ENCODE measurements at places on chromosomes 7 and 10. TPM values are rescaled to one million over a fixed set of nuclear protein-coding genes. Genes with fewer than 3 reads are reported as not detected.

DNA sequence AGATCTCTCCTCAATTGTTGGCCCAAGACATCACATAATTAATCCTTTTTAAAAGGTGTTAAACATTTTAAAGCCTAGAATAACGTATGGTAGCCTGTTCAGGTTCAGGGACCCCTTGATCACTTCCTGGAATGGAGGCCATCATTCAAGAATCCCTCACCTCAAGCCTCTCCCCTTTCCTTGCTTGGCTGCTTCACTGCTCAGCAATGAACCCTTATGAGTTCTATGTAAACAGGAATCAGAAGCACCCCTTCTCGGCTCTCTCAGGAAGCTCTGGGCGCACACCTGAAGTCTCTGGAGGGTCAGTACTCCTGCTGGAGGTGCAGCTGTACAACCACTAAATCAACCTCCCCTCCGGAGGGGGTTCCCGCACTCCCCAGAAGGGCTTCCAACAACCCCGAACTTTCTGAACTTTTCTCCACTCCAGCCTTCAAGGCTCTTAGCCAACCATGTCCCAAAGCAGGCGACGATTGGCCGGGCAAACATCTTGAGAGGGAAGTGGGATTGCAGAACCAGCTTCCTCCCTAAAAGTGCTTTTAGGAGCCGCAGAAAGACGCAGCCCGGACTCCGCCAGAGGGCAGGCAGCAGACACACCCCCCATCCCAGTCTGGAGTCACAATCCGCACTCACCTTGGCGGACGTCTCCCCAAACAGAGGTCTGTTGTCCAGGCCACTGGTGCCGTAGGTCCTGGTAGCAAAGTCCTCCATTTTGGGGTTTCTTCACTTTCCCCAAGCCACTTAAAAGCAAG lies 562 bp downstream of the TMEM243 start:
- DNase-seq, result peak; percentile 60

GRCh38 chr7:42244828-42245227 lies 7.8 kb upstream of the GLI3 start:
- DNase-seq, result peak; percentile 40

DNA sequence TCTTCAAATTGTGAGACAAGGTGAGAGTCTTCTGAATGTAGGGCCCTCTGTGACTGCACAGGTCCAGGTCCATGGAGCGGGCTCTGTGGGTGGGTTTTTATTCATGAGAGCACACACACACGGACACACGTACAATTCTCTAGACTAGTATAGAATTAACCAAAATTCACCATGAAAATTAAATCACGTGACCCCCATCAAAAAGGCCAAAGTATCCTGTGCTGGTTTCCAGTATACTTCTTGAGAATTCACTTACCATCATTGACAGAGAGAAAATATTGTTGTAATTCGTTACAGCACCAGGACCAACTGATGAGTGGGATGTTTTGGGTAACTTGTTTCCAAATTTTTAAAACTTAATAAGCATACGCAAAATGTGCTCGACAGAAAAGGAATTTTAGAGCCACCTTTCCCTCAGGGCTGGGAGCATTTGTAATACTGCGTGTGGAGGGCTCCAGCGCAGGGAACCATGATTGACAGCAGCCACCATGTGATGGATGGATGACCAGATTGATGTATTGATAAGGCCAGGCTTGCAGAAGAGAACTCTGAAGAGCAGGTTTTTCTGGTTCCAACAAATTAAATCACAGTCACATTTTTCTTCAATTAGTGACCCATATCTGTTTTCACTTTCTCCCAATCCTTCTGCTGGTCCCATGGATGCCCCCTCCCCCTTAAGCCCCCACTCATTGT lies 14.9 kb upstream of the DNTT start:
- no peak for DNase-seq

DNA sequence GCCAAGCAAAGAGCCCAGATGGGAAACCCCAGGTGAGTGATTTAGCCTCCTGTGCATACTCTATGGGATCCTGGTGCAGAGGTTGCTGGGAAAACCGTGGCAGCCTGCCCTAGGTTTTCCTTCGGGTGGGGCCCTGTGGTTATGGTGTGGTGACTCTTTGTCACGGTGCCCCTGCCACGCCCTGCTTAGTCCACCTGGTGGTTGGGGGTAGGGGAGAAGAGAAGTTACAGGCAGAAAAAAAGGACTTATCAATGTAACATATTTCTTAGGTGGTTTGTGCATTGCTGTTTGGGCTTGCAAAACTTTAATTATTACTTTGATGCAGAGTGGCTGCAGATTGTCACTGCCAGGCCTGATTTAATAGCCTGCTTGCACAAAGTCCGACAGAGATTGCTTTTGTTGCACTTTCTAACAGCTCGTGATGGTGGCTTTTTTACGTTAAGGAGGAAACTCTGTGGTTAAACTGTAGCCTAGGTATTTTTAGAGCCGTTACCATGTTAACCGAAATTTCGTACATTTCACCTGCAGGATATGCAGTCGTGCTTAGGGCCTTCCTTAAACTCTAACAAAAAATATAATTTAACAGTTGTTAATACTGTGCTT lies 197.4 kb downstream of the RNLS start:
- no peak for DNase-seq

DNA sequence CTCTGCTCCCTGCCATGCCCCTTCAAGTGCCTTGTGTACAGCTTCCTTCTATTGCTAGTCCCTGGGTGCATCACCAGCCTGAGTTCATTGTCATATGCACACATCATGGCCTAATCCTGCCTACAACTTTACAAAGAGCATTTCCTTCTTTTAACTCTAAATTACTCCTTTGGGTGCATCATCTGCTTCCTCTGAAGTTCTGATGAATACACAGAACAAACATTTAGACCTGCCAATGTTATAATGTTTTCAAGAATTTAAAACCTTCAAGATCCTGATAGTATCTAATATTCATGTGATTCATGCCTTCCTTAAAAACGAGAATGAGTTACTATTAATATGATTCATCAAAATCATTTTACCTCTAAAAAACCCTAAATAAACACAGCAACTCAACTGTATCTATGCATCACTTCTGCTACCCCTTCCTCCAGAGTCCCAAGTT lies 357.1 kb downstream of the MAGI2 start:
- no peak for DNase-seq

The FRMPD2 gene
- not detected for total RNA-seq

The SPAM1 gene
- total RNA-seq, result not detected

The PNLIPRP2 gene
- not detected for total RNA-seq
